Esophagus mucosa (tissue), 1 donor: ENCODE measurements at places on chromosomes 2 and 18. TPM values are rescaled to one million over a fixed set of nuclear protein-coding genes. Genes with fewer than 3 reads are reported as not detected.

The GAD1 gene
- total RNA-seq = 1.1 TPM

The PREB gene
- total RNA-seq = 26.5 TPM

The ITPRIPL1 gene
- 1.8 TPM for total RNA-seq

The SULT1C2 gene
- total RNA-seq = not detected

The C1GALT1C1L gene
- 0.16 TPM for total RNA-seq

The CRYBA2 gene
- total RNA-seq = not detected

The RUFY4 gene
- total RNA-seq = 0.12 TPM

The GALR1 gene
- not detected for total RNA-seq

The TCF23 gene
- not detected for total RNA-seq

The SLC39A6 gene
- total RNA-seq = 24.0 TPM

The ACTR3 gene
- 295 TPM for total RNA-seq

The SLC9A4 gene
- 0.08 TPM for total RNA-seq

The FKBP1B gene
- total RNA-seq = 6.2 TPM

The GBX2 gene
- total RNA-seq = not detected

The AMER3 gene
- not detected for total RNA-seq

The SERPINB11 gene
- total RNA-seq = 7.1 TPM

The PROM2 gene
- total RNA-seq = 100 TPM

The COX5B gene
- 302 TPM for total RNA-seq

The OSR1 gene
- 0.96 TPM for total RNA-seq

The ACTG2 gene
- 40.8 TPM for total RNA-seq

The CCDC141 gene
- 0.28 TPM for total RNA-seq

The PLGLB1 gene
- total RNA-seq = 0.64 TPM

The CD207 gene
- not detected for total RNA-seq

The MYCN gene
- total RNA-seq = 0.20 TPM

The ARHGEF4 gene
- total RNA-seq = 41.8 TPM

The HAT1 gene
- 25.3 TPM for total RNA-seq

The WDR7 gene
- 12.8 TPM for total RNA-seq

The MGAT4A gene
- total RNA-seq = 5.6 TPM

The ADAM23 gene
- total RNA-seq = 16.3 TPM

The FAM124B gene
- total RNA-seq = 0.36 TPM

The CACNB4 gene
- total RNA-seq = 9.6 TPM

The IL37 gene
- not detected for total RNA-seq

The CCDC102B gene
- 1.2 TPM for total RNA-seq

The TUBA3E gene
- total RNA-seq = not detected

The OTOS gene
- not detected for total RNA-seq

The RFTN2 gene
- 1.5 TPM for total RNA-seq

The LONRF2 gene
- 0.48 TPM for total RNA-seq

The ZNF892 gene
- 1.3 TPM for total RNA-seq

The PAIP2B gene
- 9.8 TPM for total RNA-seq

The RAB17 gene
- 7.8 TPM for total RNA-seq

The SULT1C4 gene
- 0.32 TPM for total RNA-seq

The MYO1B gene
- total RNA-seq = 65.2 TPM

The FLACC1 gene
- total RNA-seq = 0.56 TPM

The AGXT gene
- total RNA-seq = not detected

The HES6 gene
- total RNA-seq = 2.2 TPM

The FAM110C gene
- 44.3 TPM for total RNA-seq

The SERPINB7 gene
- total RNA-seq = 1.4 TPM

The MC2R gene
- not detected for total RNA-seq

The HNRNPA3 gene
- total RNA-seq = 142 TPM

The DNAH7 gene
- total RNA-seq = 0.12 TPM

The GAL3ST2 gene
- total RNA-seq = not detected

The ATOH8 gene
- 1.2 TPM for total RNA-seq

The MC5R gene
- total RNA-seq = 0.28 TPM

The NDC80 gene
- total RNA-seq = 9.7 TPM

The SCG2 gene
- 0.12 TPM for total RNA-seq

The PROC gene
- 0.20 TPM for total RNA-seq

The ABCG8 gene
- not detected for total RNA-seq
